Activated naive CD4-positive, alpha-beta T cell treated with anti-CD3 and anti-CD28 coated beads, Interleukin-2, amount 50 U/mL, for 72 hours (primary cell): ENCODE measurements at places on chromosomes 7 and 10. TPM values are rescaled to one million over a fixed set of nuclear protein-coding genes. Genes with fewer than 3 reads are reported as not detected.

DNA sequence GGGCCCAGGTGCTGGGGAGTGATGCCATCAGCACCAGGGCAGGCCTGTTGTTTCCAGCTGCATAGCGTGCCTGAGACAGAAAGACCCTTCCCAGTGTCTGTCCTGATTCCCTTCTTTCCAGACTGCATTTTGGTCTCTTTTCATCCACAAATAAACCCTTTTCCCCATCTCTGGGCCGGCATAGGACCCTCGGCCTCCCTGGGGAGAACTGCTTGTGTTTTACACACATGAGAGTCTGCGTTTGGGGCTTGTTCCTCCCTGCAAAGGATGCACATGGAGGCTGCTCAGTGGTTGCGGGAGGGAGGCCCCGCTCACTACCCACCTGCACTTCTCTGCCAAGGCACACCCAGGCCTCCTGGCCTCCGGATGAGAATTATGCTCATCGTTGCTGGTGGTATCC, 5.8 kb upstream of the MMP21 start:
- DNase-seq: no peak

DNA sequence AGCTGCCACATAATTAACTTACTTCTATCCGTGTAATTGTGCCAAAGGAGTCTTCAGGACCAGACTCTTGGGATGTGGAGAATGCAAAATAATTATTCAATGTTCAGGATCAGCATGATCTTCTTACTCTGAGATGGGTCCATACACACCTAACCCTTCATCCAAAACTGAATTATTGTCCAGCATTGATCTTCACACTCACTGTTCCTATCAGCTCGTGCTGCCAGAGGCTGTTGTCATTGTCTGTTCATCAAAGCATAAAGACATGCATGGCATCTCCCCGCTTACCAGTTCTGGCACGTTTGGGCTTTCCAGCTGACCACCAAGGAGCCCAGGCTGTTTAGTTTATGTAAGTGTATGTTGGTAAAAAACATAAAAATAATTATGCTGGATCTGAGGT, 1090.7 kb downstream of the DNAJB9 start:
- DNase-seq: no peak

DNA sequence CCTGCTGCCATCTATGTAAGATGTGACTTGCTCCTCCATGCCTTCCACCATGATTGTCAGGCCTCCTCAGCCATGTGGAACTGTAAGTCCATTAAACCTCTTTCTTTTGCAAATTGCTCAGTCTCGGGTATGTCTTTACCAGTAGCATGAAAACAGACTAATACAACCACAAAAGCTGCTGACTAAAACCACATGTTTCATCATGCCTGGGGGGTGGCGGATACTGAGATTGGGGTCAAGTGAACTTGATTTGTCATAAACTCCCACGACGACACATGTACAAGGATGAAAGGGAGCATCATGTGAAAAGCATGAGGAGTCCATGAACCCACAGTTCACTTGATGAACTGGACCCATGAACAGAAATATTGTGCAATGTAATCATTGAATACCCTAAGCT, 134.9 kb upstream of the ANK3 start:
- no peak for DNase-seq

GRCh38 chr7:129271500-129272355, 46.9 kb downstream of the AHCYL2 start:
- DNase-seq: no peak

DNA sequence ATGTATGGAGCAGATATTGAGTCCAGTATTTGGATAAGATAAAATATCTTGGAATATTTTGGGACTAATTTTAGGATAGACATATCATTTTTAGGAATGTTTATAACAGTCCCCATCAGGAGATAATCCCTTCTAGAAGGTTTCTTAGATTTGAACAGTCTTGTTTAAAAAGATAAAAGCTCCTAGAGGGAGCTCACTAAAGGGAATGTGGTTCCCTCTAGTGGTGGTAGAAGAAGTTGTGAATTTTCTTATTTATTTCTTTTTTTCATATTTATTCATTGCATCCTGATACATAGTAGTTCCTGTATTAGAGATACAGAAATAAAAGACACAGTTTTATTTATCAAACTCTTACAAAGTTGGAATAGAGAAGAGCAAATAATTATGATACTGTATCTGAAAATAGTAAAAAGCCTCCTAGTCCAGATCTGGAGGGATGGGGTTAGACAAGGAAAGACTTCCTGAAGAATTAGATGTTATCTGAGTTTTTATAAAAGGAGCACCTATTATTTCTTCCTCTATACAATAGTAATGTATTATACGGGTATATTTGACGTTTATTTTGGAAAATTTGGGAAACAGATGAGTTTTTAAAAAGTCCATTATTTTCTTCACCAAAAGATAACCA, 24.5 kb upstream of the KLF14 start:
- no peak for DNase-seq

Gene ADAMTS14
- total RNA-seq: 0.16 TPM

DNA sequence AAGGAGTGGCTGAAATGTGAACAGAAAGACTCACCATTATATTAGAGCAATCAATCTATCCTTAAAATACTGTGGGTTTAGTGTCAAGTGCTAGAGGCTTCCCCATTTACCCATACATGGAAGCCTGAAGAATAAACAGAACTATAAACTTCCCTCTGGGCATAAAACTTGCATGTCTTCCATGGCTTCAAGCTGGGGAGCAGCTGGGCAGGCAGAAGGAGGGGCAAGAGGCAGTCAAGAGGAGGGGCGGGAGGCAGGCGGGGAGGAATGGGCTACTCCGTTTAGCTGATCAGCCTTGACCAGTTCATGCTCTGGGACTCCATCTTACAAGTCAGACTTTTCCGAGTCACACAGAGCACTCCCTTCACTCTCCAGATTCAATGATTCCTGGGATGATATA, 3.5 kb upstream of the PRSS1 start:
- DNase-seq: no peak

DNA sequence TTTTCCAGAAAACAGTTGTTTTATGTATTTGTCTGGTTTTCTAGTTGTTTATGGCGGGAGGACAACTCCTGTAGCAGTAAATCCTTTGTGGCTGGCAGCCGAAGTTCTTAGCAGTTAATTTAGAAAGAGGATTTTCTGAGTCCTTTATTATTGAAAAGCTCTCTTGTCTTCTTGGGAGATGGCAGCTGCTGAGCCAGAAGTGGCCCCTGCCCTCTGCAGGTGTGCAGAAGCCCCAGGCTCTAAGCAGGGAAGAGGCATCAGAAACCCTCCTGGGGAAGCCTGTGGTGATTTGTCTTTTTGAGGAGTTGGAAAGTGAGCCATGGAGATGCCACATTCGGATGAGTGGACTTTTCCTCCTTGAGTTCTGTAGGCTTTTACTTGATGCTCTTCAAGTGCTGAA, 106.3 kb downstream of the GLRX3 start:
- DNase-seq: no peak
